ENCODE measurements at places on chromosomes 1 and 21.

- no peak for DNase-seq
Measured at GRCh38 chr1:207021139-207021861, 11.3 kb downstream of the C1orf116 start.

DNA sequence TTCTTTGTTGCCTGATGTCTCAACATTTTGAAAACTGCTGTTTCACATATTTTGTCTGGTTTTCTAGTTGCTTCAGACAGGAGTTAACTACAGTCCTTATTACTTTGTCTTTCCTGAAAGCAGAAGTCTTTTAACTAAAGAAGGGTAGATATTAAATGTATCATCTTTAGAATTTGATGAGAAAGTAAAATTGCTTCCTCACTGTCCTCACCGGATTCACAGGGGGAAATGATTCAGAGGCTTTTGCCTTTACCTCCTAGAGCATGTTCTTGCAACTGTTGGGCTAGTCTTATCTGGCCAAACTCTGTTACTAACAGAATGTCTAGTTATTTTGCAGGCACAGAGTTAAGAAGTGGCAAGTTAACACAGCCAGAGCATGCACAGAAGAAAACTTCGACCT is 107.2 kb upstream of the VAV3 start:
- DNase-seq, result no peak

DNA sequence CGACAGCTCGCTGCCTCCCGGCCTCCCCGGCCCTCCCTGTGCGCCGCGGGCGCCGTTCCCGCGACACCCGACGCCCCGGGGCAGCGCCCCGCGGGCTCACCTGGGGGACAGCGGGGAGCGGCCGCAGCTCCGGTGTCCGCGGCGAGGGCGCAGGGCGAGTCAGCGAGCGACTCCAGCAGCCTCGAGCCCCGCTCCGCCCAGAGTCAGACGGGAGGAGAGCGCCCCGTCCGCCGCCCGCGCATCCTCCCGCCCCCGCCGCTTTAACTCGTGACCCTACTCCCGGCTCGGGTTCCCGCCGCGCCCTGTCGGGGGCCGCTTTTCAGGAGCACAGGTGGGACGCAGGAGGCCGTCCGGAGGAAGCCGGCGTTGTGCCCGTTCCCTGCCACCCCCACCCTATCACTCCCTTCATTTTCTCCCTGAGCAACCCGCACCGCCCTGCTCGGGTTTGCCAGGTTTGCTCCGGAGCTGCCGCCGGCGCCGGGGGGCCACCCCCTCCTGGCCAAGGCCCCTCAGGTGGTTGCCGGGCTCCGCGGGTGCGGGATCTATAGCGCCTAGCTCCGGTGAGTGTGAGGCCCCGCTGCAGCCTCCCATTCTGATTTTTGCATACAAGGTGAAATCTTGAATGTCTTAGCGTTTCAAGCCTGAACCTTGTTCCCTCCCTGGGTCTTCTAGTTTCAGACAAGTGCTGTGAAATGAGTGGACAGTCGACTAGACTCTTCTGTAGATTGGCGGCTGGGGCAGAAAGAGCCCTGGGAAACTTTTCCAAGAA is at the start of gene MCOLN3:
Gene MCOLN3, minus strand, starts transcription at position 205 of the 769 bp plus-strand sequence. CDS start 3,140 bp downstream, outside the sequence.
- DNase-seq, result peak; percentile 24

DNA sequence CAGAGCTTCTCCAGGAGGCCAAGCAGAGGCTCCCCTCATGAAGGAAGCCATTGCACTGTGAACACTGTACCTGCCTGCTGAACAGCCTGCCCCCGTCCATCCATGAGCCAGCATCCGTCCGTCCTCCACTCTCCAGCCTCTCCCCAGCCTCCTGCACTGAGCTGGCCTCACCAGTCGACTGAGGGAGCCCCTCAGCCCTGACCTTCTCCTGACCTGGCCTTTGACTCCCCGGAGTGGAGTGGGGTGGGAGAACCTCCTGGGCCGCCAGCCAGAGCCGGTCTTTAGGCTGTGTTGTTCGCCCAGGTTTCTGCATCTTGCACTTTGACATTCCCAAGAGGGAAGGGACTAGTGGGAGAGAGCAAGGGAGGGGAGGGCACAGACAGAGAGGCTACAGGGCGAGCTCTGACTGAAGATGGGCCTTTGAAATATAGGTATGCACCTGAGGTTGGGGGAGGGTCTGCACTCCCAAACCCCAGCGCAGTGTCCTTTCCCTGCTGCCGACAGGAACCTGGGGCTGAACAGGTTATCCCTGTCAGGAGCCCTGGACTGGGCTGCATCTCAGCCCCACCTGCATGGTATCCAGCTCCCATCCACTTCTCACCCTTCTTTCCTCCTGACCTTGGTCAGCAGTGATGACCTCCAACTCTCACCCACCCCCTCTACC is 19.1 kb downstream of the CSF1 start:
- no peak for DNase-seq

- no peak for DNase-seq
Measured at GRCh38 chr1:167345386-167345733, 124.7 kb downstream of the POU2F1 start.

- DNase-seq, result no peak
Measured at GRCh38 chr1:189697113-189697512, 780.6 kb downstream of the BRINP3 start.

DNA sequence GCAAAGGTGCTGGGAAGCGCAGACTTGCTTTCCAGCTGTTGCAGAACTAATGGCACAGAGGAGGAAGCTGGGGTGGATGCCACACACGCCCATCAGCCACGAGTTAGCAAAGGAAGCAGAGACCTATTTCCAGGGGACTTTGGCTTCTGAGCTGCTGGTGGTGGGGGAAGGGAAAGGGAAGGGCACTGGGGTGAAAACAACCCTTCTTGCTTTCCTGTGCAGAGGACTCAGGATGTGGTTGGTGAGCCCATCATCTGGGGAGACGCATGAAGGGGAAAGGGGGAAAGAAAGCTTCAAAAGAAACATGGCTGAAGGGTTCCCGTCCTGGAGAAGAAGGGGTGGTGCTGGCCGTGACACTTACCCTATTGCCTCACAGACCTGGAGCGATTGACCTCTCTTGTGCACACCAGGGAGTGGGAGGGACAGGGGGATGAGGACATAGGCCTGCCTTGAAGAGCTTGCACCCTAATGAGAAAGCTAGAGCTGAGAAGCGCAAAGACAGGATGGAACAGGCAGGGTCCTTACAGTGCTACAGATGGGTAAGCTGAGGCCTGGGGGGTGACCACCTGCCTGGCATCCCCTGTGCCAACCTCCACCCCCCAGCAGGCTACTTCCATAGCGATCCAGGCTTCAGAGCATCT is 140.8 kb upstream of the RAB4A start:
- no peak for DNase-seq

GRCh38 chr21:27519361-27519760 is 552.5 kb upstream of the ADAMTS5 start:
- DNase-seq, result no peak

DNA sequence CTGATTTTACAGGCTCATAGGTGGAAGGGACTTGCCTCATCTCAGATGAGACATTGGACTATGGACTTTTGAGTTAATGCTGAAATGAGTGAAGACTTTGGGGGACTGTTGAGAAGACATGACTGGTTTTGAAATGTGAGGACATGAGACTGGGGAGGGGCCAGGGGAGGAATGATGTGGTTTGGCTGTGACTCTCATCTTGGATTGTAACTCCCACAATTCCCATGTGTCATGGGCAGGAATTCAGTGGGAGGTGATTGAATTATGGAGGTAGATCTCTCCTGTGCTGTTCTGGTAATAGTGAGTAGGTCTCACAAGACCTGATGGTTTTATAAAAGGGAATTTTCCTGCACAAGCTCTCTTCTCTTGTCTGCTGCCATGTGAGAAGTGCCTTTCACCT is 20.8 kb downstream of the SCYL3 start:
- DNase-seq, result no peak

DNA sequence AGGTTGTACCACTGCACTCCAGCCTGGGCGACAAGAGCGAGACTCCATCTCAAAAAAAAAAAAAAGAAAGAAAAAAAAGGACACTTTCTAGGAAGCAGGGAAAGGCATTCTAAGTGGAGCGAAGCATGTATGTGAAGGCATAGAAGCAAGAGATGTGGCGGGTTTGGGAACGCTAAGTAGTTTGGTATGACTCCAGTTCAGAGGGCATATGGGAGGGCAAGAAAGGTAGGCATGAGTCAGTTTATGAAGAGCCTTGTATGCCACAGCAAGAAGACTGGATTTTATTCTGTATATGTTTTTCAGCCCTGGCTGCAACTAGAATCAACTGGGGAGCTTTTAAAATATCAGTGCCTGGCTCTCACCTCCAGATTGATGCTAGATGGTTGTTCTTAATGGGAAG is 4.4 kb upstream of the ELOVL1 start:
- DNase-seq, result no peak

GRCh38 chr1:9179463-9180110 is 50.7 kb upstream of the GPR157 start:
- DNase-seq, result no peak

- DNase-seq, result no peak
Measured at GRCh38 chr1:10059342-10059718, 26.6 kb downstream of the UBE4B start.

DNA sequence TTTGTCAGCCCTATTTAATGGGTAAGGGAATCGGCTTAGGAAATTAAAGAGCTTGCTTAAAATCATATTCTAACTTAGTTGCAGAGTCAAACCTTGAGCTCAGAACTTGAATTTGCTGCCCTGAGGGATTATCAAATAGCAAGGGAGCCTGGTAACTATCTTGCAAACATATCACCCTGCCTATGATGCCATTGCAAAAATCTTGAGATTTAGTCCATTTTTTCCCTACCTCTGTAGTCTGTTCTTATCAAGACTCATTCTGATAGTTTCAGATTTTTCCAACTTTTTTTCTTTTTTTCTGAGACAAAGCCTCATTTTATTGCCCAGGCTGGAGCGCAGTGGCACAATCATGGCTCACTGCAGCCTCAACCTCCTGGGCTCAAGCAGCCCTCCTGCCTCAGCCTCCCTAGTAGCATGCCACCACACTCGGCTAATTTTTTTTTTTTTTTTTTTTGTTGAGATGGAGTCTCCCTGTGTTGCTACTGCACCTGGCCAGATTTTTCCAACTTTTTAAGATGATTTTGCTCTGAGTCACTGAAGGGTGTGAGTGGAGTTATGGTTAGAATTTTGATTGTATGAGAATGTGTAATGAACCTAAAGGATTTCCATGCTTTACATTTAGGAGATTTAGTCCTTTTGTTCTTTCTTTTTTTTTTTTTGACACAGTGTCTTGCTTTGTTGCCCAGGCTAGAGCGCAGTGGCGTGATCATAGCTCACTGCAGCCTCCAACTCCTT is 12.2 kb downstream of the SARS1 start:
- DNase-seq, result no peak

- peak; percentile 77 for DNase-seq
Measured at GRCh38 chr1:201538612-201539551, at the start of gene NAV1. Gene NAV1 (plus strand): TSS chr1:201539127. CDS start chr1:201622885, 83,758 bp downstream.

GRCh38 chr1:247908766-247909165 is 11.3 kb upstream of the OR2T8 start:
- no peak for DNase-seq

DNA sequence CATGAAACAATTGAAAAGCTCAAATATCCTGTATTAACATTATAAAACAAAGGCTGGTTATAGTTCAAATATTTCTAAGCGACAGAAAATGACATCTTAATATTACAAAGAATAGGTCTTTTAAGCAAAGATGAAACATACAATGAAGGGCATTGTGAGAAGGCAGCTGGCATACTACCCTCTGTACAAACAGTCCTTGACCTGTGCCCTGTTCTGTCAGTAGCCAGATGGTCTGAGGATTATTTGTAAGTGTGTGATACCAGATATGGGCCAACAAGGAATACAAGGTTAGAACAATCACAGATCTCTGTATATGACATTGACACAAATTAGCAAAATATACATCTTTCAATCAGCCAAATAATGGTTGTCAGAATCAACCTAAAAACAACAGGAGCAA is 1350.4 kb downstream of the AMY1C start:
- DNase-seq, result no peak

GRCh38 chr21:25515484-25516405 is 91.5 kb downstream of the MRPL39 start:
- DNase-seq, result no peak

DNA sequence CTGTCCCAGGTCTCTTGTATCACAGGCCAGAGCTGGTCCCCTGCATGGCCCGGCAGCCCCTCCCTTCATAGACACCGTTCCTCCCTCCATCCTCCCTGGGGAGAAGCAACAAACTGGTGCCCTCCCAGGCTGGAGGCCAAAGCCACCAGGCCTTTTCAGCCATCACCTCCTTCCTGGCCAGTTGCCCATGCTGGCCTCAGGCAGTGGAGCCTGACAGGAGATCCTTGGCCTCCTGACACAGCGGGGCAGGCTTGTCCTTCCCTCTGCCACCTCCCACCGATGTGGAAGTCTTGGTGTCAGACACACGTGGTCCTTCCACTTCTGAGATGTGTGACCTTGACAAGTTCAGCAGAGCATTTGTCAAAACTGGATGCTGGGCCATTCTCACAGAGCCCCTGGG is 206.0 kb downstream of the HIVEP3 start:
- no peak for DNase-seq

GRCh38 chr1:37047542-37047941 is 13.2 kb upstream of the GRIK3 start:
- no peak for DNase-seq

DNA sequence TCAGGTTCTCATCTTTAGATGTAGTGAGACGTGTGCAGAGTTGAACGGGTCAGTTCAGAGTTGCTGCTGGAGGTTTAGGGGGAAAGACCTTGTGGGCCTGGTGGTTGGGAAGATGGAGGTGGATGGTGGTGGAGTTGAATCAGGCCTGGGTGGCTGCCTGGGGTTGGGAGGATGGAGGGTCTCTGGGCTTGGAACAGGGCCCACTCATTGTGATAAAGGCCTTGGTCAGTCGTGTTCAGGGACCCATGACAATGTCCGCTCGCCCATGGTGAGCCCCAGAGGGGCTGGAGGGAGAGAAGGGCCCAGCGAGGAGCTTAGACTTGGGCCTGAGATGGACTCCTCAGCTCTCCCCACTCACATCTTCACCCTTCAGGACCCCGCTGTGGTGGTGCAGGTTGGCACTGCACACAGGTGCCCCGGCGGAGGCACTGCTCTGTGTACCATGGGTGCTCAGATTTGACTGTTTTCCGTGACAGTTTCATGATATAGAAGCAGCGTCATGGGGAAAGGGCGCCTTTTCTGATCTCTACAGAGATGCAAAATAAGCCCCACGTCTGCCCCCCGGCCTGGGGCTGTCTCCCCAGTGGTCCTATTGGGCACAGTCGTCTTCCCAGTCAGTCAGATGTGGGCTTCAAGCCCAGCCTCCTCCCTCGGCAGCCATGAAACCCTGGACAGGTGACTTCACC is 39.2 kb downstream of the DISP3 start:
- DNase-seq, result no peak

- DNase-seq, result peak; percentile 74
Measured at GRCh38 chr1:39657923-39658485, 13.9 kb downstream of the NT5C1A start.

DNA sequence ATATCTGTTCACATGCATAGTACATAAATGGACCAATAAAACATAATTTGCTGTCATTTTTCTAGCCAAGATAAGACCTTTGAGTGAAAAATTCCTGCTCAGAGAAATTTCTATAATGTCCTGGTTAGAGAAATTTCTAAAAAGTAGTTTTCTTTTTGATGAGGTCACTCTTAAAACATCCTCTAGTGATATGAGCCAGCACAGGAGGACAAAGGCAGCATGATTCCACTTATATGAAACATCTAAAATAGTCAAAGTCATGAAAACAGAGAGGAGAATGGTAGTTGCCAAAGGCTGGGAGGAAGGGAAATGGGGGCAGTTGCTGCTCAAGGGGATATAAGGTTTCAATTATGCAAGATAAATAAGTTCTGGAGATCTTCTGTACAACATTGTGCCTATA is 239.4 kb downstream of the BACH1 start:
- DNase-seq, result no peak

GRCh38 chr1:36136535-36136934 is 11.5 kb upstream of the COL8A2 start:
- DNase-seq, result peak; percentile 54
